Stimulated activated CD4-positive, alpha-beta T cell treated with anti-CD3 and anti-CD28 coated beads, Interleukin-4, amount 100 ng/mL, for 1 hour (primary cell): ENCODE measurements at places on chromosomes 11 and 22.

DNA sequence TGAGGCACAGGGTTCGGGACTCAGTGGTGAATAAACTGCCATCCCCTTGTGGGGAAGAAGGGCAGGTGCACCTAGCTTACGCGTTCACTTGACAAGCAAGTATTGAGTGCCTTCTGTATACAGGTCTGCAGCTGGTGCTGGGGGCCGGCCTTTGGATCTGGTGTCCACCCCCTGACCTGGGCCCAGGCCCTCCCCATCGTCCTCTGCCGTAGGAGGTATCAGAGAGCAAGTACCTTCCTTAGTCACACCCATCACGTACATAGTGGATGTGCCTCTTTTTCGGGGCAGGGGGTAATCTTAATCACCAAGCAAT lies 53.3 kb downstream of the SMIM38 start:
- no peak for DNase-seq

- no peak for DNase-seq
Observed at GRCh38 chr11:77203901-77204753, 76.1 kb downstream of the MYO7A start.

DNA sequence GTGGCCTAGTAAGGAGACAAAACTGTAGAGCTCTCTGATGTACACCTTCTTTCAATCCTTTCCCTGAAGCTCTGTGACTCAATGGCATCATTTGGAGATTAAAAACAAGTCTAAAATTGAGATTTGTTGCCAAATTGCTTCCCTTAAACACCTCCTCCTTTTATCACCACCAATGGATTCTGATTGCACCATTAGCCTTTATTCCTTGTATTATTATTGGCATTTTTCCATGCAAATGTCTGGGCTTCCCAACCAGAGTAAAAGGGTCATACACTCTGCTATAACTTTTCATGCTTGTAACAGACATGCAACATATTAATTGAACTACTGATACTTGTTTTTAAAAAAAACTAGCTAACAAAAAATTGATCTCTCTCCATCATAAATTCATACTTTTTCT lies 124.2 kb downstream of the CCDC34 start:
- DNase-seq = no peak

GRCh38 chr11:128334311-128335044 lies 252.9 kb downstream of the ETS1 start:
- DNase-seq = no peak

DNA sequence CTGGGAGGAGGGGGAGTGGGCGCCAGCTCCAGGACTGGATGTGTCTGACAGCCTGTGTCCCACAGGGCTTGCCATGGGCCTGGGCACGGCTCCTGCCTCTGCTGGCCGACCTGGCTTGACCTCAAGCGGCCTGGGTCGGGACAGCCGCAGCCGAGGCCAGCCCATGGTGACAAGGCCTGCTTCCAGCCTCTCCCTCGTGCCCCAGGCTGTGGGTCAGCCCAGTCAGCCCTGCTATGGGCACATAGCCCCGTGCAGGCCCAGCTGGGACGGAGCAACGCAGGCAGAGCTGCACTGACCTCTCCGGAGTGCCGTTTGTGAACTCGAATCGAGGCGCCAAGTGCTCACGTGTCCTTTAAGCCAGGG lies 17.9 kb downstream of the OSBPL5 start:
- no peak for DNase-seq

DNA sequence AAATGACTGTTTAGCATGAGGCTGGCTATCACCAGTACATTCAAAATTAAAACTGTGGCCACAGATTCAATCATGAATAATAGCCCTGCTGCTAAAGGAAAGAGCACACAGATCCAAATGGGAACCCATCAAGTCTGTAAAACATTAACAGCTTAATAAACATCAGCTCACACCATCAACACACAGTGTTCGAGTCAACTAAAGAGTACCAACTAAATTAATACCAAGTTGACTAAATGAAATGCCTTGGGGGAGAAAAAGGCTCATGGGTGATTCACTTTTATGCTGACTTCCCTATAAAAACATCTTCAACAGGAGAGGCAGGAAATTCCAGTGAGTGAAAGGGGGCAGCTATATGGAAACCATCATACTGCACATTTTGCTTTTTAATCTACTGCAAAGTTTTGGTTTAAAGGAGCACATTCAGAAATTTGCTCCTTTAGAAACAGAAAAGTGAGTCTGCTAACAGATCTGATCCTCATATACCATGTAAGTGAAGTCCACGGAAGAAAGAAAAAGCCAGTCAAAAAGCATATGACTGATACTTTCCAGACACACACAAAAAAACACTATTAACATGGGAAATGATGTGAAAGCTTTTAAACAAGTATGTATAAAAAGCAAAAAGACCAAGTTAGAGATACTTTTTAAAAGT lies 16.3 kb downstream of the LGR4 start:
- DNase-seq = no peak

GRCh38 chr11:114796954-114797721 lies 118.8 kb downstream of the NXPE2 start:
- DNase-seq = no peak

DNA sequence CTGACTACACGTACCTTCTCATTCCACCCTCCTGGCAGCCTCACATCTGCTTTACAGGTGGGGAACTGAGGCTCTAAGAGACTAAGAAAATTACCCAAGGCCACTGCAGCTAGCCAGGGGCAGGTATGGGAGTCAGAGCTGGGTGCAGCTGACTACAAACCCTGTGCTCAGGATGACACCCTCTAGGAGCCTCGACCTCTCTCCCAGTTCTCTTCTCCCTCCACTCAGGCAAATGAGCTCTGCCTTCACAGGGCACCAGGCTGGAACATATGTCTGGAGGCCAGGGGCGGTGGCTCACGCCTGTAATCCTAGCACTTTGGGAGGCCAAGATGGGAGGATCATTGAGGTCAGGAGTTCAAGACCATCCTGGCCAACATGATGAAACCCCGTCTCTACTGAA lies 4.0 kb downstream of the SYT12 start:
- DNase-seq = no peak

DNA sequence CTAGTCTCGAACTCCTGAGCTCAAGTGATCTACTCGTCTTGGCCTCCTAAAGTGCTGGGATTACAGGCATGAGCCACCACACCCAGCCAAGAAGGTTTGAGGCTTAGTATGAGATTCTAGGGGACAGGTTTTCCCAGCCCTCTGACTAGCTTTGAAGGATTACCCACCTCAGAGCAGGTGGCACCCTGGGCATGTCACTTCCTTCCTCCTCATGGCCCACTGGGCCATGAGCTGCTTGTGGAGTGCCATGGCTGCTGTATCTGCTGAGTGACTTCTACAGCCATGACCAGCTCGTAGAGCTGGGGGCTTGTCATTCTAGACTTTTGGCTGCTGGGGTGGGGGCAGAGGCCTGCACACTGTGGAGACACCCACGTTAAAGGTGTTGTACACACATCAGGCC lies 25.1 kb downstream of the TOM1 start:
- DNase-seq = no peak

DNA sequence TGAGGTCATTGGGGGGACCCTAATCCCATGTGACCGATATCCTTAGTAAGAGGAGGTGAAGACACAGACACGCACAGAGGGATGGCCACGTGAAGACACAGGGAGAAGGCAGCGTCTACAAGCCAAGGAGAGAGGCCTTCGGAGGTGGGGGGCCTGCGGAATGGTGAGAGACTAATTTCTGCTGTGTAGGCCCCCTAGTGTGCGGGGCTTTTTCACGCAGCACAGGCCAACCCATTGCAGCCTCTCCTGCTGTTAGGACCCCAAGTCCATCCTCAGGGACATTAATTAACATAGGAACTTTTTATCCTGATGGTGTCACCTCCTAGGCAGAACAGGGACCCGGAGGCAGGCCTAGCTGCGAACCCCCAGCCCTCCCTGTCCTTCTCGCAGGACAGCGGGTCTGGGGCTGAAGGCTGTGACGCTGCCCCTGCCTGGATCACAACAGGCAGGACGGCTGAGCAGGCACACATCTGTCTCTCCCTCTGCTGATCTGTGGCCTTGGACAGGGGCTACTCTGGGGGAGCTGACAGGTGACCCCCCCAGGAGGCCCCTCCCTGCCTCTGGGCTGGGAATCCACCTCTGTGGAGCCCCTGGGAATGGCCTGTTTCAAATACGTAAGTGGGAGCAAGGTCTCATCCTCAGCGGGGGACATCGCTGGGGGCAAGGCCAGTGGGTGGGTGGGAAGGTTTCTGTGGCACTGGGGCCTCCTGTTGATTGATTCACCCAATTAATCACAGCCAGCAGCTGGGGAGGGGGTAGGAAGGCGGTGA lies 7.9 kb downstream of the ASCL2 start:
- DNase-seq = no peak

DNA sequence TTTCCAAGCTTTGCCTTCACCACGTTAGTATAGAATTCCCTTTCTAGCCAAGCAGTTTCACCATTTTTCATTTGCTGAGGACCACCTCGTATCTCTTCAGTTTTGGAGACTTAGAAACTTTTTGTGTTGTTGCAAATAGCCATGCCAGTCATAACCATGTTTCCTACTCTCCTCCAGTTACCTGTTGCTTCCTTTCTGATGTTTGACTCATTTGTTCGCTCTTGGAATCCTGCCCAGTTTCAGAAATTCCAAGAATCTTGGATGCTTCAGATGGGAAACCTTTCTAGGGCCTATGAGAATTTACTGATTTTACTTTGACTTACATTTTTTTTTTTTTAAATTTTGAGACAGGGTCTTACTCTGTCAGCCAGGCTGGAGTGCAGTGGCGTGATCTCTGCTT lies 65.4 kb downstream of the PPP6R3 start:
- no peak for DNase-seq

DNA sequence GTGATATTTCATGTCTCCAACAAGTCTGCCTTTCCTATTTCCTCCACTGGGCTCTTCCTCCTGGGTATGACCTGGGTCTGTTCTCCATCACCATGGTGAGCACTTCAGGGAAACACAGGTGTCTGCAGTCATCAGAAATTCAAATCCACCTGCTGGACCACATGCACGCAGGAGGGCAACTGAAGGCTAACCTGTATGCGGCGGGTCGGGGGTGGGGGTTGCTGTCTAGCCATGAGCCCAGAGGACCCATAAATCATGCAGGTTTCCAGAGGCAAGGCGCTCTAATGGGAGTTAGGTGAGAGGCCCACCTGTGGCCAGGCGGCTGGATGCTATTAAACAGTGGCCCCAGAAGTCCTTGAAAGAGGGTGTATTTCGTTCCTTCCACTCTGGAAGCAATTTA lies 11.1 kb upstream of the PAMR1 start:
- no peak for DNase-seq

GRCh38 chr11:57237204-57237681 lies at the start of gene APLNR:
TSS of gene APLNR (minus strand) at chr11:57237250. CDS start at chr11:57237004, 246 bp downstream.
- no peak for DNase-seq

GRCh38 chr11:134052395-134052987 lies 16.4 kb upstream of the JAM3 start:
- DNase-seq = no peak

DNA sequence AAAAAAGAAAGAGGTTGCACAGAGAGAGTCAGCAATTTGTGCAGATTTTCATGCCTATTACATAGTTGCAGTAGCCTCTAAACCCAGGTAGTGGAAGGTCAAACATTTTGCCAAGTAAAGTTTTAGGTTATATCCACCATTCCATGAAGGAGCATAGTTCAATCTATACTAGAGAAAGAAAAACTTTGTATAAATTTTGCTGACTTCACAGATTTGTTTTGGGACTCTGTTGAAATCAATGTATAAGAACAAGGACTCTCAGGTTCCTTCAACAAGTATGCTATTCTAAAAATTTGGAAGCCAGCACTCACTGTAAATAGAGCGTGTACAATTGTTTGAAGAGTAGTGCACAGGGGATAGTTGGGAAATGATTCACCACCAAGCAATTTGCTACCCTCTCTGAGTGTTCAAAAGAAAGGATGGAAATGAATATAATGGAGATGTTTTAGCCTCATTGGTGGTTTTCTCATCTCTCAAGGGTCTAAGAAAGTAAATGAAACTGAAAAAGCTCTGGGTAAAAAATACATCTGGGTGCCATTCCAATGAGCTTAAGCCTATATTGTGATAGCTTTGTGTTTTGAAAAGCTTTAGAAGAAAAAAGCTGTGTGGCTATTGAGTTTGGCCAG lies 508.4 kb upstream of the LUZP2 start:
- no peak for DNase-seq

DNA sequence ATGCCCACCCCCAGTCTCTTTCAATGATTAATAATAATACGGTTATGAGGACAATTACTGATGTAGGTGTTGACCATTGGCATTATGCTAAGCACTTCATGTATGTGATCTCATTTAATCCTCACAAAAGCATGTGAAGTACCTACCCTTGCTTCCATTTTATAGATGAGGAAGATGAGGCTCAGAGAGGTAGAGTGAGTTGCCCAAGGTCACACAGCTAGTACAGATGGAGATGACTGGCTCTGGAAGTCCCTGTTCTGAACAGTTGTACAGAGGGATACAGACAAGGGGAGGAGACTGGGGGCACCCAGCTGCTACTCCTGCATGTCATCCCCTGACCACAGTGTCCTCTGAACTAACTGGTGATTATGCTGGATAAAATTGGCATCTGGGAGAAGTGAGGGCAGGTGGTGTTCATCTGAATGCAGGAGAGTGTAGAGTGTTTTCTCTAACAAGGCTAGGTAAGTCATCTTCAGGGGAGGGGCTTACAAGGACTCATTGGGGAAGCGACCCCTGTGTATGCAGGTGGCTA lies 43.2 kb downstream of the KIAA1671 start:
- no peak for DNase-seq

DNA sequence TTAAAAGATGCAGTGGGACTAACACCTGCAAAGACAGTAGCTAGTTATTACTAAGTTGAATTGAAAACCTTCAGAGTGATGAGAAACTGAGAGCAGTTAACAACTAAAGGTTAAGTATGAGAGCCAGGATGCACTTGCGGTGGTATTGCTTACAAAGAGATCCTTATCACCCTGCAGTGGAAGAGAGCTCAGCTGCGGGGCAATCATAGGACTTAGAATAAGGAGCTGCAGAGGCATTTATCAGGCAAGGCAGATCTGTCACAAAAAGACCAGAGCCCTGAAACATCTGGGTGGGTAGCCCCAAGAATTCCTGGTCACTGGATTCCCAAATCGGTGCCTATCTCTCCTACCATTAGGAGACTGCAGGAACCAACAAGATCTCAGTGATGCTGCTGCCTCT lies 34.3 kb upstream of the CFAP300 start:
- DNase-seq = no peak

- no peak for DNase-seq
Observed at GRCh38 chr11:117862019-117862725, 14.3 kb downstream of the FXYD6 start.

GRCh38 chr11:103947546-103947919 lies 88.9 kb upstream of the DDI1 start:
- DNase-seq = no peak
